ENCODE measurements at places on chromosomes 12 and 14.
A peak's percentile ranks its signal among the peaks of the same experiment; 100 is the strongest.

DNA sequence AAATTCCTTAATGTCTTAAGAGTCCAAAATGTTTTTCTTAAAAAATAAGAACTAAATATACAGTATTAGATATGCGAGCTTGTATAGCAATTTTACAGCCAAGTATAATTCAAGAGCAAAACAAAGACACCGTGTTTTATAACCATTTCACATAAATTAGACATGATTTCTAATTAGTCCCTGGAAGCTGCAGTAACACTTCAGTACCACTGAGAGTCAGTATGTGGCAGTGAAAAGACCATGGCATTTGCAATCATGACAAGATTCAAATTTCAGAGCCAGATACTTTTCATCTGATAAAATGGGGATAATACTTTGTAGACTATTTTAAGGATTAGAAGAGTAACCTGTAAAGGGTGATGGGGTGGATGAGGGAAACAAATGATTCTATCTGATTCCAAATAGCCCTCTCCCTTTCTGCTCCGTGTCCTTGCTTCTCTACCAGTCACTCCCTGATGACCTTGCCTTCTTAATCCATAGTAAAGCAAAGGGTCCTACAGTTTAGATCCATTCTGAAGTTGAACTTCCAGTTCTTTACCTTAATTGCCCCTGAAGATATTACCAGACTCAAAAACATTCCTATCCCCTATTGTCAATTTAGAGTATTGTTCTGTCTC, 145.4 kb upstream of the ABCD2 start:
- no peak for DNase-seq

DNA sequence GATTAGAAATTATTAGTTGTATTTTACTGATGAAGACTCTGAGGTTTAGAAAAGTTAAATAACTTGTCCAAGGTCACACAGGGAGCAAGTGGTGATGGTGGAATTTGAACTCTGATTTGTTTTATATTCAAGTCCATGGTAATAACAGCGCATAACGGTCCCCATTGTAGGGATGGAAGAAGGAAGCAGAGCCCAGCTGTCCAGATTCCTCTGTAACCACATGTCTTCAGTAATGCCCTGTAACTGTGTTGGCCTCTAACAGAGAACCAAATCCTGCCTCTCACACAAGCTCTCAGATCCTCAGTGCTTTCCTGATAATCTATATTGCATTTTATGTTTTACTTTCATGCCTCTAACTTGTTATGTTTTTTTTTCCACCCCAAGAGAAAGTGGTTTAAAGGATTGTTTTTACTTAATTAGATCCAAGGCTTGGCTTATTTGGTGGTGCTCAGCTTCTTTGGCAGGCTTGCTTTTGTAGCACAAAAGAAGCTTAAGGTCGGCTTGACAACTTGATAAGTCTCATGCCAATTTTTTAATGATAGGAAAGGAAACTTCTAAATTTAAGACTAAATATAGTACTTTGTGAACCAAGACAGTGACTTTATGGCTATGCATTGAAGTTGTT, 105.1 kb upstream of the SEL1L start:
- DNase-seq = no peak

GRCh38 chr14:31142455-31143087, 65.0 kb downstream of the HECTD1 start:
- no peak for DNase-seq

GRCh38 chr12:15774819-15775218, 14.4 kb downstream of the EPS8 start:
- DNase-seq = no peak

- no peak for DNase-seq
Observed at GRCh38 chr14:24974591-24975374, 75.2 kb downstream of the STXBP6 start.

DNA sequence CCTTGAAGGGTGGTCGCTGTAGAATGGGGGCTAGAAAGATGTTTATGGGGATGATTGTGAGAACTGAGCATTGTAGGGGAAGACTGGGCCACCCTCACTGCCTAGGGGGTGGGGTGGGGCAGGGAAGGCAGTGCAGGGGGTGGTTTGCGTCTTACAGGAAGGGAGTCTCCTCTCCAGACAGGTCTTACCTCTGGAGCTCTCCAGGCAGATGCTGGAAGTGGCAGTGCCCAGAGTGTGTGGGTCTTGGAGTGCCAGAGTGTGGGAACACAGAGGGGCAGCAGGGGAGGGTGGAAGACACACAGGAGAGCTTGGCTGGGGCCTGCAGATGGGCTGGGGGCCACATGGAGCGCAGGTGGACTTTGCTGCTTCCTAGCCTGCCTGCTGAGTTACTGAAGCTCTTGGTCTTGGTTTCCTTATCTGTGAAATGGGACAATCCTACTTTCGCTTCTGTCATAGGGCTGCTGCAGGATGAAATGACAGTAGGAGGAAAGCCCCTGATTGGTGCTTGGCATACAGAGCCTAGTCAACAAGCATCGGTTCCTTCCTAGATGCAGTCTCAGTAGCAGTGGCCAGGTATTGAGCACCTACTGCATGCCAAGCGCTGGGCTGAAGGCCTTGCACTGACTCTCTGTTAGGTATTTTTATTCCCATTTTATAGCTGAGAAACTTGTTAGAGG, 118.3 kb downstream of the SLC25A47 start:
- DNase-seq = no peak

GRCh38 chr14:102708494-102708893, 68.8 kb upstream of the TRAF3 start:
- DNase-seq = no peak

DNA sequence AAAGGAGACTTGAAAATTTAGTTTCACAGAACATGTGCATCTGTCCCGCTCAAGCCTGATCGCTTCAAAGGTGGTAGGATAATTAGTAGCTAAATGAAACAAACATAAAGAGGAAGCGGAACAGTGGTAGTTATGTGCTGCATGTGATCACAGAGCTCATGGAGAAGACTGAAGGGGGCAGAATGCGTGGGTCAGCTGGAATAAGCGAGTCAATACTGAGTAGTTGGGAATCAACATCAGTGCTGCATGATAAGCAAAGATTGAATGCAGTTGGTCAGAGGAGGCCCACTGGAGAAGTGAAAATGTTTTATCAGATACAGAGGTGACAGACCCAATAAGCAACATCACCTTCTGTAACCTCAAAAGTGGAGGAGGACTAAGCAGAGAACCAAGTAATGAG, 95.1 kb upstream of the RFX4 start:
- DNase-seq = no peak

GRCh38 chr12:125981610-125982253, 916.5 kb downstream of the AACS start:
- DNase-seq = no peak

DNA sequence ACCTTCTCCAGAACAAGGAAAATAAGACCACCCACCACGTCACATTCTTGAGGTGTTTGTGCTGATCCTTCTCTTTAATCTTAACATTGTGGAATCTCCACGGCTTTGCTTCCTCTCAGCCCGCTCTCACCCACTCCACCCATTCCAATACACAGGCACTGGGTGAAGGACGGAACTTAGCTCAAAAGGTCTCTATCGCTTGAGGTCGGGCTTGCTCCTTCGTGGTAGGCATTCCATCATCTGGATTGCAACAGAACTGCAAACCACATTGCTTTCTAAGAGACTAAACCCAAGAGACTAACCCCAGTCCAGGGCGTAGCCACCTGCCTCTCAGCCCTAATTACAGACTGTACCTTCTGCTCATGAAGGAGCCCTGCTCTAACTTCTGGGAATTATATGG, 24.0 kb upstream of the MDM2 start:
- no peak for DNase-seq

- peak; percentile 70 for DNase-seq
Observed at GRCh38 chr14:49862089-49862673, 9.6 kb upstream of the NEMF start.

- no peak for DNase-seq
Observed at GRCh38 chr12:56998981-56999380, 7.4 kb downstream of the ZBTB39 start.

- DNase-seq = peak; percentile 95
Observed at GRCh38 chr14:20461225-20462141, at the start of gene PIP4P1. Gene PIP4P1, minus strand, starts transcription at chr14:20461434. Its CDS starts 109 bp downstream, at chr14:20461325.

- no peak for DNase-seq
Observed at GRCh38 chr12:102876883-102877282, 40.2 kb downstream of the PAH start.

- no peak for DNase-seq
Observed at GRCh38 chr14:65751510-65751909, 339.0 kb downstream of the FUT8 start.

DNA sequence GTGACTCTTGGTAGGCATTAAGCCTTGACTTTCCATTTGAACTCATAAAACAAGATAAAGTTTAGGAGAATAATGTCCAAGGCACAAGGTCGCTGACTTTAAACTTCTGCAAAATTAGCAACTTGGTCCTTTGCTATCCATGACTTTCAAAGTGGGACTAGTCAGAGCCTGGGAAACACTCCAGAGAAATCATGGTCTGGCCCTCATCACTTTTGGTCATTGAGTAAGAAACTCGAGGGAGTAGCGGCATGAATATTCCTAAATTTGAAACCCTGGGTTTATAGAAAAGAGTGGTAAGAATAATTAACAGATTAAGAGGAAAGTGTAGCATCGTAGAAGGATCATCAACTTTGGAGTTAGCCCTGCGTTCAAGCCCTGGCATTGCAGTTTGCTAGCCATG, 16.9 kb upstream of the APPL2 start:
- no peak for DNase-seq

- no peak for DNase-seq
Observed at GRCh38 chr12:57128519-57129247, 400 bp downstream of the LRP1 start.

DNA sequence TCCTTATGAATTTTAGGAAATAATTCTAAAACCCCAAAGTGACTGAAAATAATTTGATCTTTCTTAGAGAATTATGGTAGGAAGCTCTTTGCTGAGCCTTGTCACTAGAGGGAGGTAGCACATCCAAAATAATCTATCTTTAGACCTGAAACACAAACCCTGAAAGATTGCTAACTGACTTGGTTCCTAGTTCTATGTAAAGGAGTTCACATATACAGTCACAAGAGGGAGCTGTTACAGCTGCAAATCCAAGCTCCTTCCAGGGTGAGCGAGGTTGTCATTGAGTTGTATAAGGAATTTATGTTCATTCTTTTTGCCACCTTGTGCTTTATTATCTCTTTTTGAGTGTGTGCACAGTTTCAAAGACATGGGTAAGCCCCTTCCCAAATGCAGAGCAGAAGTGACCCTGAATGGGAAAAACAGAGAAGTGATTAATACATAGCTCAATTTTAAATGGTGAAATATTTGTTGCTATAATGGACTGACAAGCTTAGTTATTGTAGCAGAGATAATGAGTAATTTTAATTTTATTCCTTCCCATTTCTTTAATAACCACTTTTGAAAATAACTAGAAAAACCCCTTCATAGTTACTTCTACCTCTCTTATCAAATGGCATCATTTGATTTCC, 387.9 kb downstream of the DAD1 start:
- no peak for DNase-seq
